ENCODE measurements at places on chromosomes 3 and 15.
A peak's percentile ranks its signal among the peaks of the same experiment; 100 is the strongest.

DNA sequence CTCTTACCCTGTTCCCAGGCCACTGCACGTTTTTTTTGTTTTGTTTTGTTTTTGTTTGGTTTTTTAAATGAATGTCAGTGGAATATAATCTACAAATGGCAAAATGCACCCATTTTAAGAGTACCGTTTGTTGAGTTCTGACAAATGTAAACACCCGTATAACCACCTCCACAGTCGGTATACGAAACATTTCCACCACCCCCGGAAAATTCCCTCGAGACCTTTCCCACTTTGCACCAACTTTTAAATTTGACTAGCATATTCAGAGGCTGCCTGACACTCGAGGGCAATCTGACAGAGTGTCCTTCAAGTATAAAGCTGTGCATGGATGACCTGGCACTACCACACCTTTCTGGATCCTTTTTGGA is 613 bp upstream of the ARHGEF3 start:
- DNase-seq, result no peak

DNA sequence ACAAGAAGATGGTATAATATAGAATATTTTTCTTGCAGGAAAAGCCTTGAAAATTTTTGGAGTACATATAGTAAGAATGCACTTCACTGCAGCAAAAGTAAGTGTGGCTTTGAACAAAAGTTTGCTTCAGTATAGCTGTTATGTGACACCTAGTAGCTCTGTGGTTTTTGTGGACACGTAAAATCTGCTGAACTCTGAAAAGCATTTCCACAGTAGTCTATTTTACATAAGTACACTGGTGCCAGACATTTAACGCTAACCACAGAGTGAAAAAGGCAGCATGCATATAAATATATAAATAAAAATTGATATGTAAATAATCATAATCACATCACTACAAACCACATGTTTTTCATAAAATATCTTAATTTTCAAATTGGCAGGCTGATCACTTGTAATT is 39.8 kb downstream of the CGGBP1 start:
- peak; percentile 45 for DNase-seq

DNA sequence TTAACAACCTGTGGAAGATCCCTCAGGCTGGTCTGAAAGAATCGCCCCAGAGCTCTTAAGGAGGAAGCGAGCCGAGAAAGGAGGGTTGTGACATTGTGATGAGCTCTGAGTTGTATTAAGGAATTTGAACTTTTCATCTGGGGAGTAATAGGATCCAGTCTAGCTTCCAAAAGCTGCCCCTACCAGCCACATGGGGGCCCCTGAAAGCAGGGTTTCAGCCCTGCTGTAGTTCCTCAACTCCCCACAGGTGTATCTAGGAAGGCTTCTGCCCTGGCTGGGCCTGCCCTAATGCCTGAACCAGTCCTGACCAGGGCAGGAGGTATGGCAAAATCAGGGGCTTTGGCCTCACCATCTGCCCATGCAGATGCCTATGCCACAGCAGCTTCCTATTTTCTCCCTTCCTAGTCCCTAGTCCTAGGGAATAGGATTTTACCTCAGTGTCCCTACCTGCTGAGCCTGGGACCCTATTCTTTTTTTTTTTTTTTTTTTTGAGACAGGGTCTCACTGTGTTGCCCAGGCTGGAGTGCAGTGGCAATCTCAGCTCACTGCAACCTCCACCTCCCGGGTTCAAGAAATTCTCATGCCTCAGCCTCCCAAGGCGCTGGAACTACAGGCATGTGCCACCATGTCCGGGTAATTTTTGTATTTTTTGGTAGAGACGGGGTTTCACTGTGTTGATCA is 5.0 kb upstream of the AP3S2 start:
- peak; percentile 57 for DNase-seq

GRCh38 chr3:28667646-28668621 is 319.3 kb upstream of the AZI2 start:
- peak; percentile 34 for DNase-seq

GRCh38 chr3:123778991-123779622 is 105.0 kb downstream of the MYLK start:
- DNase-seq, result no peak

DNA sequence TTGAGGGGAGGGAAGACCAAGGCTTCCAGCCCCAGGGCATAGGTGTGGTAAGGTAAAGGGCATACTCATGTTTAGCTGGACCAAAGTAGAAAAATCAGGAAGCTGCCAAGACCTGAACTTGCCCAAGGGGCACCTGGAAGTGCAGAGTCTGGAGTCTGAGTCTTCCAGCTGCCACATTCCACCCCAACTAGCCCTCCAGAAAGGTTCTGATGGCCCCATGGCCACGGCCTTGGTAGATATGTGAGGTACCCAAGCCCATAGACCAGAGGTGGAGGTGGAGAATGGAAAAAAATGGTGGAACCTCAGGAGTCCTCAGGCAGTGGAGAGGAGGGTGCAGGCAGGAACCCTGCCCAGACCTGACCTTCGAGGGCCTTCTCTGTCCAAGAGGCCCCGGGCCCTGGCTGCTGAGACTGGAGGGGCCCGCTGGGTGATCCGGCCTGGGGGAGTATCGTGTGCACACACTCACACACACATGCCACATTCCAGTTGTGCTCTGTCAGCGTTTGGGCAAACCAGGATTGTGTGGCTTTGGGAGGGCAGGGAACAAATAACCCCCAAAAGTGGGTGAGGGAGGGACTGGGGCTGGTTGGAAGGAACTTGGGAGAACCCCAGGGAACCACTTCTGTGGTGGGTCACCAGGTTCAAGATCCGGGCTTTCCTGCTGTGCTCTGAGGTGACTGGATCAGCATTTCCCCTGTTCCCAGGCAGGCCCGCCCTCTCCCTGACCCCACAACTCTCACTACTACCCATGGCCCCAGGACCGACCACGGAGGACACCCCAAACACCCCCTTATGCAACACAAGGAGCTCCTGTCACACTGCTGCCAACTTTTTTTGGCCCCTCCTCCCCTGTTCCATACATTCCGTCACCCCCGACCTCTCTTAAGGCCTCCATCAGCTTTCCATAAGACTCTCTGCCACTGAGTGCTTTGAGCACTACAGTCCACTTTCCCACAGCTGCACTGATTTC is 11.6 kb downstream of the MYL3 start:
- DNase-seq, result no peak

DNA sequence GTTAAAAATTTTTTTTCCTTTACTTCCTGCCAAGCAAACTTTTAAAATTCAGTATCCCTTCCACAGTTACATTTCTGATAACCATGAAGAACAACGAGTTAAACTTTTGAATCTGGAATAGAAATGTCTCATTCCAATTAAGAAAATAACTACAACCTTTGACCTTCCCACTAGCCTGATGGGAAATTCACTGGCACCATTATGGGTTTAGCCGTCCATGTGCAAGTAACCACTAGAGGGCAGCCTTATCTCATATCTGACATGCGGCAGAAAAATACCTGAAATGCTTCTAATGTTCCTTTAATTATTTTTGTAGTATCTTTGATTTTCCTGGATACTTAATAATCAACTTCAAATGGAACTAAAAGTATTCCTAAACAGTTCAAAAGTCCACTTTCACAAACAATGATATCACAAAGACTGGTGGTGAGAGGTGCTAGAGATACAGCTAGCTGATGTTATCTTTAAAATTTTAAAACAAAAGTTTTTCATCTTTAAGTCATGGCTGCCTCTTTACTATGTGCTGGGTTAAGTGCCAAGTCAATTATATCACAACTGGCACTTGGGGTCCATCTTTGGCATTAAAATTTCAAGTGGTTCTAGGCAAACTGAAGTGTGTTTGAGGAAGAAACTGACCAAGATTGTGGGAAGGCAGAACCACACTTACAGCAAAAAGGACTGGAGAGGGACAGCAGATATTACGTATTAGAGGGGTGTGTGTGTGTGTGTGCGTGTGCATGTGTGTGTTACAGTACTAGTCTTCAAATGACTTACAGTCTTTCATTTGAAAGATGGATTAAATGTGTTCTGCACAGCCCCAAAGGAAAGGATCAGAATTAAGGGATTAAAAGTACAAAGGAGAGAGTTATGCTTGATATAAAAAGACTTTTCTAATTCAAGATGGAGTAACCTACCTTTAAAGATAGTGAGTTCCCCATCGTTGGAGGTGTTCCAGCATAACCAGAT is 107.1 kb upstream of the ICE2 start:
- DNase-seq, result peak; percentile 85

DNA sequence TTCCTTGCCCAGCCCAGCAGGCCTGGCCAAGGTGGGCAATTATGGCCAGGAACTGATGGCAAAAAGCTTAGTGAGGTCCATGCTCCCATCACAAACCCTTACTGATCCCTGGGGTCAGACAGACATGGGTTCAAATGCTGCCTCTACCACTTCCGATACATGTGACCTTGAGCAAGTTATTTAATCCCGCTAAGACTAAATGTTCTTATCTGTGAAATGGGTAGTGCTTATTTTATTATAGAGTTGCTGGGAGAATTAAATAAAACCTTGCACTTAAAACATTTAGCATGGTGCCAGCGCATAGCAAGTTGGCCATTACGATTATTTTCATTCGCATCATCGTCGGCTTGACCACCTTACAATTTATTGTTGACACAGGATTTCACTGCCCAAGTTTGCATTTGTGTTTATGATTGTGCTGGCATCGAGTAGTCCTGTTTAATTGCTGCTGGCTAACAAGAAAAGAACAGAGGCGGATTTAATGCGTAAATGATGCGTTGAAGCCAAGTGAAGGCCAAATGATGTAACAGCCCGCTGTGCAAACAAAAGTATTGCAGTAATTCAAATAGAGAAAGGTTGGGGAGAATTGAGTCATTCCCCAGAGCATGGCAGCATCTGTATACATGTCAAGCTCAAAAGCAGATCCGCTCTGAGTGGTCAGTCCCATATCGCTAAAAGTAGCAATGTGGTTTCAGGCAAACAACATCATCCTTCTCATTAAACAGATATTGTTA is 7.3 kb upstream of the FURIN start:
- DNase-seq, result no peak

- DNase-seq, result no peak
Observed at GRCh38 chr3:13332740-13333139, 87.4 kb downstream of the NUP210 start.

GRCh38 chr3:126753191-126754160 is 49.4 kb downstream of the CHCHD6 start:
- DNase-seq, result no peak

DNA sequence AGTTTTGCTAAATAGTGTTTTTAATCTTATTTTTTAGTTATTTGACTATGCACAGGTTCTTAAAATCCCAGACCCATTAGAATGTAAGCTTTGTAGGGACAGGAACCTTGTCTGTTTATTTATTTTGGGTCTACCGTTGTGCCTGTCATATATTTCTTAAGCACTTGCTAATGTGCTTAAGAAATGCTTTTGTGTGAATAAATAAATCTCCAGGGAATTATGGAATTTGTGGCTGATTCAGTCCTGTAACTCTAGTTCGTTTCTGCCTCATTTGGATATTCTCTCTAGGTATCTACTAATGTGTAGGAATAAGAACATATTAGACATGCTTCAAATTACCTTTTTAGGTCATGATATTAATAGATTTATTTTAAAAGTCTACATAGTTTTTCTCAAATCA is 161.6 kb downstream of the LPP start:
- no peak for DNase-seq

DNA sequence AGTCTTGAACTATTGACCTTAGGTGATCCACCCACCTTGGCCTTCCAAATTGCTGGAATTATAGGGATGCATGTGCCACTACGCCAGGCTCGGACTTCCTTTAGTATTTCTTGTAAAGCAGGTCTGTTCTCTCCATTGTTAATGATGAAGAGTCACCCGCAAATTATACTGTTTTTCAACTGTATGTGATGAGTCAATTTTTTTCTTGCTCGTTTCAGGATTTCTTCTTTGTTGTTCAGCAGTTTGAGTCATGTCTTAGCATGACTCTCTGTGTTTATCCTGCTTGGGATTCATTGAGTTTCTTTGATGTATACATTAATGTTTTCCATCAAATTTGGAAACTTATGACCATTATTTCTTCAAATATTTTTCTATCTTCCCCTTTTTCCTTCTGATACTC is 28.9 kb downstream of the GRAMD1C start:
- no peak for DNase-seq

DNA sequence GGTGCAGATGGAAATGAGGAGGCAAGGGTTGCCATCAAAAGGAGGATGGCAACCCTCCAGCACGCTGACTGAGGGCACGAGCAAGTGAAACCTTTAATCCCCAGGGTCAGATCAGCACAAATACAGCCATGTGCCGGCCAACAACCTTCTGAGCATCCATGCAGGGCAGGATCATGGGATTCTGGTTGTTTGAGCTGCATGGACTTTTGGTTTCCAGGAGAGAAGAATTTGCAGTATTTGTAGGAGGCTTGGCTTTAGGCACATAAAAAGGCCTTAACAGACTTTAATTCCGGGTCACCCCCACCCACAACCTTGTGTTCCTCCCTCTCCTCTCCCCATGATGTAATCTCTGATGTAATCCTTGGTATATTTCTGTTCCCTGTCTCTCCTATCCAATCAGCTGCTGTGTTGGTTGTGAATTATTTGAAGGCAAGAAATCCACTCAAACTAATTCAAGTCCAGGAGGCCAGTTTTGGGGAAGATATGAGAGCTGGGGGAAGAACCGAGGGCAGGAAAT is 254.3 kb downstream of the SHQ1 start:
- DNase-seq, result no peak

DNA sequence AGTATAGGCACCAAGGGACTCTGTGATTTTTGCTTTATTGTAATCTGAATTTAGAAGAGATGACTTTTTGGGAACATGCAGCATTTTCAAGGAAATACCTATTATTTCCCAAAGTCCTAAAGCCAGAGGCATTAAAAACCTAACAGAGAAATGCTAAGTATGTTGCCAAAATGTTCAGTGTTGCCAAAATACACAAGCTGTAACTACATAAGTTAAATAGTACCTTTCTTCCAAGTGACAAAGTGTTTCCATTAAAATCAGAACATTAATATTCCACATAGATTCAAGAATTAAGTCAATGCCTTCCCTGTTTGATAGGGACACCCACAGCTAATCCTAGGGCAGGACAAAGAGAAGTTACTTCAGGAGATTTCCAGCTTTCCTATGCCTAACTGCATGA is 42.0 kb downstream of the MKRN2 start:
- DNase-seq, result no peak

- DNase-seq, result no peak
Observed at GRCh38 chr3:44120721-44121582, 120.7 kb upstream of the TOPAZ1 start.

All from CD4-positive, alpha-beta T cell treated with Interleukin-12 subunit alpha and Interleukin-12 subunit beta, for 1 hour (primary cell).